A549 treated with DMSO at 1 μM for 4 hours (cell line): ENCODE measurements at places on chromosomes 5 and 9. TPM values are rescaled to one million over a fixed set of nuclear protein-coding genes. Genes with fewer than 3 reads are reported as not detected.

ANKDD1B gene
- total RNA-seq, result 0.09 to 0.16 TPM (median 0.10 TPM) in 3 of 5 replicates, not detected in the others

CAVIN4 gene
- total RNA-seq, result 0.25 to 0.77 TPM (median 0.53 TPM) in 5 replicates

AGGF1 gene
- 12.8 to 17.4 TPM (median 15.4 TPM) in 5 replicates for total RNA-seq

RNF208 gene
- 1.2 to 2.7 TPM (median 1.8 TPM) in 5 replicates for total RNA-seq

IL9 gene
- total RNA-seq, result not detected in 5 replicates

GDA gene
- 0.84 to 1.5 TPM (median 1.2 TPM) in 5 replicates for total RNA-seq
